ENCODE measurements at places on chromosomes 7 and 10. TPM values are rescaled to one million over a fixed set of nuclear protein-coding genes. Genes with fewer than 3 reads are reported as not detected.

DNA sequence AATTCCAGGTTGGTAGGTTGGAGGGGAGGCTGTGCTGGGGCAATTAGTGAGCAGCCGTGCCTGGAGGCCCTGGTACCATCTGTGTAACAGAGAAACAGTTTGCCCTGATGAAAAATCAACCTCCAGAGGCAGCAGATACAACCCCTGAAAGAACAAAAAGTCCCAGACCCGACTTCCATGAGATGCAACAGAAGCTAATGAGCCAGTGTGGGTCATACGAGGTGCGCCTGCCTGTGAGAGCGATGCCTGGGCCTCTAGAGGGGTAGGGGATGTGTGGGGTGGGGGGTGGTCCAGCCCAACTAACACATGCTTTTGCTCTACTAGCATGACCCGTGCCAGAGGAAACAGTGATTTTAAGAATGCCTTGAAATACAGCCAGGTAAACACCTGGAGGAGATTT, 39.3 kb downstream of the CELF2 start:
- H3K4me3 ChIP-seq, result no peak overlapping the region
- H3K27ac ChIP-seq, result no peak overlapping the region
- no peaks in the 10 kb centered on the region for H3K36me3 ChIP-seq
- H3K27me3 ChIP-seq, result no peaks in the 10 kb centered on the region
- DNase-seq, result no peak

Gene ADRA2A
- 11.5 TPM for total RNA-seq

Gene AGR3
- total RNA-seq, result not detected

- no peaks in the 10 kb centered on the region for H3K4me1 ChIP-seq
- no peak overlapping the region for H3K27ac ChIP-seq
- DNase-seq, result no peak
- no peaks in the 10 kb centered on the region for H3K36me3 ChIP-seq
Observed at GRCh38 chr10:34753014-34753757, 61.9 kb downstream of the PARD3 start.

DNA sequence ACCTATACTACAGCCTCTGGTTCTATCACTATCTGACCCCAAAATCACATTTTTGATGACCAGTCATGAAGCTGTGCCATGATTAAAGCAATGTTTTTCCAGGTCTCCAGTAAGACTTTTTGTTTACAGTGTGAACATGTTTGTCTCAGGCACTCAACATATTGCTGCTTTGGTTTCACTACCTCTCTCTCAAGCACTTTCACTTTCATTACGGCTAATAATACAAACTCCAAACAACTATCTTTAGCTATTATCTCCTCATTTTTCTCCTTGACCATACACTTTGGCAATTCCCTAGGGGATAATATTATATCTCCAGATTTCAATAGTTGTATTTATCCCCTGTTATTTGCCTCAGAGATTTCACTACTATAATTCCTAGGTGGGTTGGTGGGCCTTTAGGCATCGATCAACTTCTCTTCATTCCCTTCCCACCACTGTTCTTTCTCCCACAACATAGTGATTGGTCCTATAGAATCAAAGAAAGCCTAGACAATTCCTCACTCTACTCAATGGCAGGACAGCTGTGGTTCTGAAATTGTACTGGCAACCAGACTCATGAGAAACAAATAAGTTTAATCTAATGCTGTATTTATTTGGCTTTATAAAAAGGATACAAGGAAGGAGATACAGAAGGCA, 261.4 kb upstream of the ZWINT start:
- DNase-seq, result no peak
- no peaks in the 10 kb centered on the region for H3K36me3 ChIP-seq
- H3K27ac ChIP-seq, result no peak overlapping the region
- H3K4me3 ChIP-seq, result peak overlapping the region; percentile 41
- no peaks in the 10 kb centered on the region for H3K27me3 ChIP-seq

Gene TRIM74
- 0.69 TPM for total RNA-seq

DNA sequence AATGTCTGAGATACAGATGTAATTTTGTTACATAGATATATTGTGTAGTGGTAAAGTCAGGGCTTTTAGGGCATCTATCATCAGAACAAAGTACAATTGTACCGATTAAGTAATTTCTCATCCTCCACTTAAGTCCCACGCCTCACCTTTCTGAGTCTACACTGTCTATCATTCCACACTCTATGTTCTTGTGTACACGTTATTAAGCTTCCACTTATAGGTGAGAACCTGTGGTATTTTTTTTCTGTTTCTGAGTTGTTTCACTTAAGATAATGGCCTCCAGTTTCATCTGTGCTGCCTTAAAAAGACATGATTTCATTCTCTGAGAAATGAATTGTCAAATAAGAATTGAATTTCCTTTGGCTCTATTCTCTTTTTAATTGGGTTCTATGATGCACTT, 15.5 kb upstream of the OSBPL3 start:
- no peaks in the 10 kb centered on the region for H3K4me1 ChIP-seq
- no peaks in the 10 kb centered on the region for H3K36me3 ChIP-seq
- H3K4me3 ChIP-seq, result no peak overlapping the region
- no peak for DNase-seq
- H3K27ac ChIP-seq, result no peak overlapping the region

DNA sequence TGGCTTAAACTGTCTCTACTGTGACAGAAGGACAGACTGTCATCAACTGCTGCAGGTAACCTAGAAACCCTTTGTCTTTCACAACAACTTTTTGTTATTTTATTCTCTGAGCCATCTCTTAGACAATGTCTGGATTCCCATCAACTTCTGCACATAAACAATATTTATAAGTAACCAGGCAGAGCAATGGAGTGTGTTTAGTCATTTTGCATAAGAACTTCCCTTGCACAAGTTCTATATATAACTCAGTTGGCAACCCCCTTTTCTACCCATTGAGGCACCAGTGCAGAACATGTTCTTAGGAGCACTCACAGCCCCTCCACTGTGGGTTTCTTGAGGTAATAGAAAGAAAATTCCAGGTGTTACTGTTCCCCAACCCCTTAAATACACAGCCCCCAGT, 65.0 kb upstream of the IL6 start:
- H3K4me3 ChIP-seq, result no peak overlapping the region
- no peak overlapping the region for H3K27ac ChIP-seq
- H3K27me3 ChIP-seq, result no peaks in the 10 kb centered on the region
- no peaks in the 10 kb centered on the region for H3K4me1 ChIP-seq
- no peak for DNase-seq
- no peaks in the 10 kb centered on the region for H3K36me3 ChIP-seq

Gene SEMA4G
- total RNA-seq, result 4.2 TPM

DNA sequence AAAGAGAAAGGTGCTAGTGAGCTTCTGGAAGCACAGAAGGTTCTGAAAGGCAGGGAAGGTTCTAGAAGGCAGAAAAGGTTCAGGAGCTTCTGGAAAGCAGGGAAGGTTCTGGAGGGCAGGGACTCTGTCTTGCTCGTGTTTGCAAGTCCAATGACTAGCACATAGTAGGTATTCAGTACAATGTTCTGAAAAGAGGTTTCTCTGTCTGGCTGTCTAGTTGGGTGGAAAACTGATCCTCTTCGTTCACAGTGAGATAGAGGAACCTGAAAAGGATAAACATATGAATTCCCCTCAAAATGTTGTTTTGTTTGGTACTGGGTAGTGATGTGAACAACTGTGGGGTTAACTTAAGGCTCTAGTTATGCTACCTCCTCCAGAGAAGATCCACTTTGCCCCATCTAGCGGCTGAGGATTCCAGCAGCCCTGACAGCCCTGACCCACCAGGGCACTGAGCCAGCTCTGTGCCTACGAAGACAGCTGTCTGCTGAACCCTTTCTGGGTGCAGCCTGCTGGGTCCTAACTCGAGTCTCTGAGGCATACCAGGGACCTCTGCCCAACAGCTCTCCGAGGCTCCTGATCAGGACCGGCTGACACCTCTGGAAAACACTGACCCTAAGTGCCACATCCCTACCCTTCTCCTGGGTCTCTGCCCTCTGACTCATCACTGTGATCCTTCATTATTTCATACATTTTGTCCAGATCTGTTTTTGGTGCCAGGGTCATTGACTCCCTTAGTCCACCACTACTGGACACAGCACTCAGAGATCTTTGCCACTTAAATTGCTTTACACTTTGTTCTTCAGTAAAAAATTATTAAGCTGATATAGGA, 15.4 kb downstream of the PTPRN2 start:
- H3K4me1 ChIP-seq, result no peaks in the 10 kb centered on the region
- no peaks in the 10 kb centered on the region for H3K27me3 ChIP-seq
- DNase-seq, result no peak

DNA sequence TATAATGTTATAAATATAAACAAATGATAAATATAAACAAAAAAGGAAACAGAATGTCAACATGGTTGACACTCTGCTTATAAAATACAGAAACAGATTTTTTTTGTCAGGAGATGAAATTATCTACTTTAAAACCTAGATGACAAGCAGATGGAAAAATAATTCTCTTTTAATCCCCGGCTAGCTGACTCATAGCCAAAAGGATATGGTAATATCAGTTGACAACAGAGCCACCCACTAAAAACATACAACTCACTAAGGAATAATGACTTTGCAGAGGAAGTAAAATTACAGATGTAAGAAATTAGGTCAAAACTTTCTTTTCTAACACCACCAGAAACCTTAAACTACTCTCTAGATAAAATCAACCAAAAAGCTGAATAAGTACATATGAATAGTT, 131.1 kb upstream of the ABCB5 start:
- no peaks in the 10 kb centered on the region for H3K27me3 ChIP-seq
- no peak overlapping the region for H3K4me3 ChIP-seq
- no peak overlapping the region for H3K27ac ChIP-seq
- no peaks in the 10 kb centered on the region for H3K4me1 ChIP-seq
- H3K36me3 ChIP-seq, result no peaks in the 10 kb centered on the region

DNA sequence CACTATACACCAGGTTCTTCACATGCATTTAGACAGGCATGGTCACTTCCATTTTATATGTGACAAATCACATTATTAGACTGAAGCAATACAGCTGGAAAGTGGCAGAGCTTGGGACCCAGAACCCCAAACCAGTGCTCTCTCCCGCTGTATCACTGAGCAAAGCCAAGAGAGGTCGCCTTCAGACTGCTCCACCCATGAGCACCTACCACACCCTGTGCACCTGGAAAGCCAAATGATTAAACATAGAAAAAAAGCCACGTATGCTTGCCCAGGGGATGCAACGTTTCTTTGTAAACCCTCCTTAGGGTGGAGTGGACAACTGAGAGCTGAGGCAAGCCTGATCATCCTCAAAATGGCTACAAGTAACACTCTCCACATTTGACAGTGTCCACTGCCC, 72.5 kb downstream of the CCDC6 start:
- no peak overlapping the region for H3K27ac ChIP-seq
- peaks cover 7% of the 10 kb centered on the region for H3K4me1 ChIP-seq

Gene CYP26C1
- total RNA-seq, result 0.23 TPM

DNA sequence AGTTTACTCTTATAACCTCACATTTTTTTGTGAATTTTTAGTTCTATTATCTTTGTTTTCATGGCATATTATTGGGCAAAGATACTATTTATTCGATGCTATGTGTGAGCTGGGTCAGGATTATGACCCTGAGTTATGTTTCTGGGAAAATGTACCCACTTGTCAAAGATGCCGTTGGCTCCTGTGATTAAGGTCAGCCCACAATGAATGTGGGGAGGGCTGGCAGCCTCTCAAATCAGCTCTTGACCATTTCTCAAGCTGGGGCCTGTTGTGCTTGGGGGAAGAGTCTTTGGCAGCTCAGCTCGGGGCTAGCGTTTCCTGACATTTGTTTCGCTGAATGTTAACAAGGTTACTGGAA, 97.5 kb downstream of the TCF7L2 start:
- no peaks in the 10 kb centered on the region for H3K36me3 ChIP-seq
- peak; percentile 81 for DNase-seq
- H3K4me1 ChIP-seq, result peaks cover 14% of the 10 kb centered on the region
- H3K4me3 ChIP-seq, result no peak overlapping the region

DNA sequence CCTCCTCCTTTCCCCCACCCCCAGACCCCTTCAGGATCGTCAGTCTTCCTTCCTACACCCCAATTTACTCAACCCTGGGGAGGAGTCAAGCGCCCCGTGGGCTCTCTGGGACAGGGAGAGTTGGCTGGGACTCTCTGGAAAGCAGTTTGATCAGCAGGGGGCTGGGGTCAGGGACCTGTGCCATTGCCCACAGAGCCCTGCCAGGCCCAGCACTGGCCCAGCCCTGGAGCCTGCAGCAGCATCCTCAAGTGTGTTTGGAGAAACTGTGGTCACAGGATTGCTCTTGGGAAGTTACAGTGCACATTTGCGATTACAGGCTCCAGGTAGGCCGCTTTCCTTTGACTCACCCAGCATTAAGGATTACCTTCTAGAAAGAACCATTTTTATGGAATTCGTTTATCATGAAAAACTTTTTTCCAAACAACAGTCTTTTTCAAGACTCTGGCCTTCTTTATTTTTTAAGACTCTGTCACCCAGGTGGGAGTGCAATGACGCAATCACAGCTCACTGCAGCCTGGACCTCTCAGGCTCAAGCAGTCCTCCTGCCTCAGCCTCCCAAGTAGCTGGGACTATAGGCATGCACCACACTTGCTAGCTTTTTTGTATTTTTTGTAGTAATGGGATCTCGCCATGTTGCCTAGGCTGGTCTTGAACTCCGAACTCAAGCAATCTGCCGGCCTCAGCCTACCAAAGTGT, 50.7 kb downstream of the CHST3 start:
- no peak overlapping the region for H3K27ac ChIP-seq
- no peak for DNase-seq

DNA sequence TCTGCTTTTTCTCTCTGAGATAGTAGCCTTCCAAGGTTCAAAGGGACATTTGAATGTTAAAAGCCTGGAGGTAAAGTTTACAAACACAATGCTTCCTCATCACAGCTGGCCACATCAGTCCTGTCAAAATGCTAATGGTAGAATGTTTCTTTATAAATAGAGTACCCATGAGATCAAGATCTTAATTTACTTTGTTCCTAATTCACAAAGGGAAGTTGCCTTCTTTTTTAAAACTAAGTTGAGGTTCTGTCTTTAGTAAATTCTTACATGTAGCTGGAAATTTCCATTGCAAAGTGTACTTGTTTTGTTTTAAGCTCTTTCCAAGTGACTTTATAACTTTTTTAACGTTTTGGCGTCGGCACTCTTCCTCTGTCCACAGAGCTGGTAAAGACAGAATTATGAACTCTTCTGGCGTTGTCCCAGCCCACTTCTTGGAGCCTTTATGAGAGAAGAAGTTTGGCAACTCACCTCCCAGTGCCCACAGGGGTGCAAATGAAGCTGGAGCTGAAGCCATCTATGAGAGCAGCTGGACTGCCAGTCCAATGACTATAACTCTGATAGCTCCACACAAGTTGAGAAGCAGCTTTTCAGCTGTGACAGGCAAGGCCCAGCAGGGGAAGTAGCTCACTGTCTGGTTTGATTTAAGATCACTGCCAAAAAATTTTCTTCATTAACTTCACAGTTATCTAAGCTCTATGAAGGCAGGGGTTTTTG, 23.3 kb downstream of the FZD1 start:
- H3K27ac ChIP-seq, result peak overlapping the region; percentile 91
- DNase-seq, result no peak
- peaks cover 2% of the 10 kb centered on the region for H3K4me1 ChIP-seq
- H3K36me3 ChIP-seq, result no peaks in the 10 kb centered on the region

Gene IFIT1B
- 0.16 TPM for total RNA-seq

GRCh38 chr10:13891128-13892000, 304.6 kb downstream of the PRPF18 start:
- H3K27me3 ChIP-seq, result no peaks in the 10 kb centered on the region
- DNase-seq, result peak; percentile 57
- peak overlapping the region; percentile 81 for H3K4me3 ChIP-seq
- no peaks in the 10 kb centered on the region for H3K36me3 ChIP-seq
- H3K27ac ChIP-seq, result peak overlapping the region; percentile 76

GRCh38 chr10:17206210-17206709, 4.8 kb upstream of the TRDMT1 start:
- no peak for DNase-seq
- H3K27me3 ChIP-seq, result no peaks in the 10 kb centered on the region
- H3K27ac ChIP-seq, result peak overlapping the region; percentile 2
- no peaks in the 10 kb centered on the region for H3K4me1 ChIP-seq

Gene CYP3A4
- not detected for total RNA-seq
